Urothelium cell line (cell line): ENCODE measurements at places on chromosomes 11 and 22.
A peak's percentile ranks its signal among the peaks of the same experiment; 100 is the strongest.

- peak; percentile 86 for DNase-seq
Observed at GRCh38 chr11:70788248-70789022, 390.1 kb downstream of the CTTN start.

DNA sequence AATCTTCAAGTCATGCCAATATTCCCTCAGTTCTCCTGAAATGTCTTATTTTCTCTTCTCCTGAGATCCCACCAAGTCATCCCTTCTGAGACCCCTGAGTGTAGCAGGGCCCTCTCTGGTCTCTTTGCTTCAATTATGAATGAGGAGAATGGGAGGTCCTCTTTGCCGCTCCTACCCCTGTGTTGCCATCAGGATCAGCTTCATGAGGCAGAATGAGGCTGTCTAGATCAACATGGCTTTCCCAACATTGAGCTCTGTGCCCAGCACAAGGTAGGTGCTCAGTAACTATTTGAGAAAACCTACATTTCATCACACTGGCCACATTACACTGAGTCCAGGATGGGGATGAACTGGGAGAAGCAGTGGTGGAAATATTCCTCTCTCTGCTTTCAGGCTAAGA is 107.2 kb downstream of the ZNF280B start:
- DNase-seq = no peak

DNA sequence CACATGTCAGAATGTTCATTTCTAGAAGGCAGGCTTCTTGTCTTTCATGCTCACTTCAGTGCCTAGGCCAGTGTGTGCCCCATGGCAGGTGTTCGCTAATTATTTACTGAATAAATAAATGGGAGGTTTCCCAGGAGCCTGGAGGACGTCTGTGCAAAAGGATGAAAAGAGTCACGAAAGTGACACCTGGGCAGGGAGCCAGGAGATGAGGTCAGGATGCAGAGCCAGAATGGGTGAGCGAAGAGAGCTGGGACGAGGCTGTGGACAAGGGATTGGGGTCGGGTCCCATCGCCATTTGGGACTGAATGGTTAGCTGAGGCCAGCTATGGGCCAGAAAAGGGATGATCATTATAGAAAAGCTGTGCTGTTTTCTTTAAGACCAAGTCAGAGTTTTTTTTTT is 560.4 kb downstream of the TBC1D22A start:
- no peak for DNase-seq

DNA sequence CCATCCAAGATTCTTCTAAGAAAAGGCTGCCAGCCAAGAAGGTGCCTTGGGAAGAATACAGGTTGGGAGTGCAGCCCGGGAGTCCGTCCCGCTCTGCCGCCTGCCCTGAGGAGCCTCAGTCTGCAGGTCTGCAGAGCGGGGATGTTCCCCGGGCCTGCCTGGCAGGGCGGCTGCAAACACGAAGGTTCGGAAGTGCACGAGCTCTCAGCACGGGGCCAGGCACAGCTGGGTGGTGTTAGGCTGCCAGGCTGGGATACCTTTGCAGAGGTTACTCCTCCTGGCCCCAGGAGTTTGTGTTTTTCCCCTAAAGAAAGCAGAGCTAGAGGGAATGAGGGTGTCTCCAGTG is 9.4 kb upstream of the PRR5 start:
- no peak for DNase-seq

GRCh38 chr11:33790040-33790439 is 15.7 kb upstream of the FBXO3 start:
- DNase-seq = no peak
